IMR-90 (cell line): ENCODE measurements at places on chromosomes 2 and 18. TPM values are rescaled to one million over a fixed set of nuclear protein-coding genes. Genes with fewer than 3 reads are reported as not detected.
A peak's percentile ranks its signal among the peaks of the same experiment; 100 is the strongest.

GRCh38 chr2:40041422-40042382 is 262.6 kb upstream of the THUMPD2 start:
- peak overlapping the region; percentile 87 for H3K27ac ChIP-seq
- no peaks in the 10 kb centered on the region for H3K27me3 ChIP-seq
- DNase-seq, result peak; percentile 94
- H3K4me3 ChIP-seq, result no peak overlapping the region
- H3K36me3 ChIP-seq, result no peaks in the 10 kb centered on the region

GRCh38 chr2:145511946-145512345 is 992.0 kb upstream of the ZEB2 start:
- no peaks in the 10 kb centered on the region for H3K4me1 ChIP-seq
- no peak for DNase-seq
- H3K36me3 ChIP-seq, result no peaks in the 10 kb centered on the region
- no peaks in the 10 kb centered on the region for H3K27me3 ChIP-seq

DNA sequence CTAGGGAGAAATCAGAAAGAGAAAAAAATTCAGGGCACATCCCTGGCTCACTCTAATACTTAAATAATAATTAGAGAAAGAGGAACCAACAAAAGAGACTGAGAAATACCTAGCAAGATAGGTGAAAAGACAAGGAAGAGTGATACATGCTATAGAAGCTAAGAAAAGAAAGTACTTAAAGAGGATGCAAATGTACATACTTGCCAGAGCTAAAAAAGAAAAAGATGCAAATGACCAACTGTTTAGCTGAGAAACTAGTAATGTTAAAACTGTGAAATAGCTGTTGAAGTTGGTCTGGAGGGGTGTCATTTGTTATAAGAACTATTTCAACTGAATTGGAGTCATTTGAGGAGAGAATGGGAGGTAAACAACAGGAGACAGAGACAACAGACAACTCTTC is 412.2 kb downstream of the SPAG16 start:
- no peaks in the 10 kb centered on the region for H3K36me3 ChIP-seq
- no peak for DNase-seq
- H3K4me1 ChIP-seq, result no peaks in the 10 kb centered on the region
- H3K27ac ChIP-seq, result no peak overlapping the region
- no peaks in the 10 kb centered on the region for H3K27me3 ChIP-seq
- no peak overlapping the region for H3K4me3 ChIP-seq

DNA sequence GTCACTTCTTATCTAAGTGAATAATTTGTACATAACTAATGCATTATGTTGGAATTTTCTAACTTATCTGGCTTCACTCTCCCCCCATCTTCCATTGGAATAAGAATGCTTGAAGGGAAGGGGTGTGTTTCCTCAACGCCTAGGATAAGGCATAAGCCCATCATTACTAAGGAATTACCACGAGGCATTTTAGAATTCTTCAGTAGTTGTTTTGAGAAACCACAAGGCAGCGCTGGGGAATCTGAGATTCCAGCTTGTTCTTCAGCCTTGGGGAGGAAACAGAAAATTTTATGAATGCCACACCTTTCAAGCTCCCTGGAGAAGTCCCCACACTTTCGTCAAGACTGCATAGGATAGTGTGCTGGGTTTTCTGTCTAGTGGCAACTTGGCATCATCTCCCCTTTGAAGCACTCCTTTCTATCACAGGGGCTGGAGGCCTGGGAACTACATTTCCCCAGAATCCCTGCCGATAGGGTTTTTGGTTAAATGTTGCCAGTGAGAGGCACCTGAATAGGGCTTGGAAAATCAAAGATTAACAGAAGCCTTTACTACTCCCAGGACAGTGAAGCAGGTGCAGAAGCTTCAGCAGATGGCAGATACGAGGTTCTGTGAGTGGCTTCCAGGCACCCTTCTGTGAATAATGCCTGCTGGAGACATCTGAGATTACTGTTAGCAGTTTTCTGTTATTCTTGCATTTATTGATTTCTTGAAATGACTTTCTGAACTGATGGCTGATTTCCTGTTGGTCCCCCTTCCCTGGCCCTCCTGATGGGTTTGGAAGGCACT is 192.7 kb upstream of the REV1 start:
- H3K27ac ChIP-seq, result no peak overlapping the region
- peaks cover 10% of the 10 kb centered on the region for H3K4me1 ChIP-seq
- H3K36me3 ChIP-seq, result peaks cover 11% of the 10 kb centered on the region; the same call in 1 of the 2 replicates
- H3K27me3 ChIP-seq, result no peaks in the 10 kb centered on the region

Gene GAREM1
- polyA plus RNA-seq, result 1.4 and 1.7 TPM in 2 replicates

Gene GALNT14
- polyA plus RNA-seq, result 0.15 TPM in 1 of 2 replicates, not detected in the other

Gene ZSWIM2
- polyA plus RNA-seq, result 0.09 TPM in 1 of 2 replicates, not detected in the other
